ENCODE measurements at places on chromosomes 13 and 19.

GRCh38 chr19:19170873-19171672 is 1.0 kb upstream of the MEF2B start:
- no peak for DNase-seq

DNA sequence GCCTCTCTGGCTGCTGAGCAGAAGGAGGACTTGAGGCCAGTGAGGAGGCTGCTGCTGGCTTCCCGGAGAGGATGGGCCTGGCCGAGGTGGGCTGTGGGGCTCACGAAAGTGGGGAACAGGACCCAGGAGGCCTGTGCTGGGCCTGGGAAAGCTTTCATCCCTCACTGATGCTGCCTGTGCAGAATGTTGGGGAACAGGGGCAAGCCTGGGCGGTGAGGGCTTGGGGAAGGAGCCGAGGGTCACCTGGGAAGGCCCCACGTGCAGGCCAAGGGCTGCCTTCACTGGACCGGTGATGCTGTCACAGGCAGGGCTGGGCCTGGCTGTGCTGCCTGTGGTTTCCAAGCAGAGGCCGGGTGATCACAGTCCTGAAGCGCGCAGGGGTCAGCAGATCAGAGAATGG is 9.4 kb downstream of the AP1M1 start:
- DNase-seq, result no peak

GRCh38 chr19:28880735-28881401 is 332.1 kb downstream of the UQCRFS1 start:
- DNase-seq, result no peak

DNA sequence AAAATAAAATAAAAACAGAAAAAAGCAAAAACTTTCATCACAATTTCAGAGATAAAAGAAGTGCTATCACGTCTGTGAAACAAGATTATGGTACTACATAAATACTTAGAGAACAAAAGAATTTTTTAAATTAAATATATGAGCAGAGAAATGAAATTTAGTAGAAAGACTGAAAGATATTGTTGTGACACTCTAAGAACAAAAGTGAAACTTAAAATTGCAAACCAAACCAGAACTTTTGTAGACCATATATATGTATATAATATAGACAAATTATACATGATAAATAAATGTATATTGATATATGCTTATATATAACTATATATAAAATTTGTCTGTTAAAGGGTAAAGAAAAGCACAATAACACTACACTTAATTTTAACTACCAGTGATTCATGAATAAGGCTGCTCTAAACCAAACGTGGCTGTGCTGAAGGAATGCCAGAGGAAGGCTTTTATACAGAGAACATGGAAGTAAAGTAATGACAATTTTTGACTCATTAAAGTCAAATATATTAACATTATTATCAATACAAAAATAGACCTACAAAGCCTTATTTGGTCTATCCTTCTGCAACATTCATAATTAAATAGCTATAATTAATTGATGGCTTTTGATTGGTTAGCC is 1516.7 kb upstream of the PCDH20 start:
- no peak for DNase-seq

DNA sequence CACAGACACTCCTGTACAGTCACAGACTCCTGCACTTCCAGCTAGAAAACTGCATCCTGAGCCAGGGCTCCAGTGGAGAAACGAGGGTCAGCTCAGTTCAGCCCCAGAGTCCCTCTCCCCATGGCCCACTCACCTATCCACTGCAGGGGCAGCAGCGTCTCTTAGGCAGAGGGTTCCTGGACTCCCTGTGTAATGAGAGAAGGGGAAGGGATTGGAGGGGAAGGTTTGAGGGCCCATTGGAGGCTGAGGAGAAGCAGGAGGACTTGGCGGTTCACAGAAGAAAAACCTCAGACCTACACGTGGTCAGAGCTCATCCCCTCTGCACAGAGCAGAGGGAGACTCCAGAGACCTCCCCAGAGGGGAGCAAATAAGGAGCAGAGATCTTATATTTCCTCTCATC is 9.2 kb upstream of the CEACAM18 start:
- no peak for DNase-seq

DNA sequence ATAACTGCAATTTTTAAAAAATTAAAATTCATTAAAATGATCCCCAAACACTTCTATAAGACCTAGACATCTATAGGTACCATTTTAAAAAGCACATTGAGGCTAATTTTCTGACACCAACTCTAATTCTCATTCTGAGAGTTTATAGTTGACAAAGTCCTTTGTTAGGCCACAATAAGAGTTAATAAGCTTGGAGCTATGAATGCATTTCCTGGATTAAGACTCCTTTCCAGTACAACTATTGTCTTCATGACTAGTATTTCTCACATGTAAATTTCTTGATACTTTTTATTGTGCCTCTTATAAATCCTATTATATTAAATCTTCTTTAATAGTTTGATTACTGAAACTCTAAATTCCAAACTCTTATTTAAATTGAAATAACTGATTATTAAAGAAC is 340.8 kb downstream of the KLF12 start:
- no peak for DNase-seq

- peak; percentile 87 for DNase-seq
Measured at GRCh38 chr19:53195265-53195903, 2.2 kb upstream of the ZNF665 start.

- no peak for DNase-seq
Measured at GRCh38 chr19:6465006-6465405, 935 bp downstream of the CRB3 start.

GRCh38 chr13:83498481-83499190 is 383.6 kb downstream of the SLITRK1 start:
- DNase-seq, result peak; percentile 10

- peak; percentile 76 for DNase-seq
Measured at GRCh38 chr13:94419304-94419924, 60.1 kb downstream of the DCT start.

- no peak for DNase-seq
Measured at GRCh38 chr19:5567970-5568407, 236 bp upstream of the TINCR start.

GRCh38 chr19:49421039-49421877 is 2.0 kb downstream of the PTH2 start:
- DNase-seq, result peak; percentile 63

All from fibroblast of the aortic adventitia (primary cell).